ENCODE measurements at places on chromosomes 6 and 20.

GRCh38 chr6:51314965-51315364 lies 496.3 kb downstream of the TFAP2B start:
- no peak for DNase-seq

GRCh38 chr20:25514747-25515340 lies 70.5 kb downstream of the NINL start:
- no peak for DNase-seq

GRCh38 chr6:169370666-169371343 lies 117.2 kb upstream of the THBS2 start:
- DNase-seq, result no peak

DNA sequence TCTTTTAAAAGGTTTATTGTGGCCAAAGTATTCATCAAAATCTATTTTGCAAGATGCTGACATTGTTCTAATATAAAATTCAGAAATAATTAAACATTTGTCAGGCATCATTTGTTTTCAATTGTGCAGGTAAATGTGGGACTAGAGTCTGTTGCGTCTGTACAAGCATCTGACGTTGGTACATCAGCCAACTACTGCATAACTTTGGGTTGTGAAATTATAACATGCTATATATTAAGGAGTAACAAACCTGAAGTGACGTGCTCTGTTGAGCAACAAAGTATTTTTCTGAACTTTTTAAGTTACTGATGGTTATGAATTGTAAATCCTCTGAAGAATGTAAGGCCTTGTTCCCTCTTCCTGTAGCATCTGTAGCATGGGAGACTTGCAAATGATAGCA lies 66.0 kb downstream of the RNF182 start:
- DNase-seq, result no peak

GRCh38 chr20:25073544-25073943 lies 8.4 kb downstream of the VSX1 start:
- no peak for DNase-seq

GRCh38 chr6:40394381-40394780 lies 192.8 kb downstream of the LRFN2 start:
- DNase-seq, result no peak

DNA sequence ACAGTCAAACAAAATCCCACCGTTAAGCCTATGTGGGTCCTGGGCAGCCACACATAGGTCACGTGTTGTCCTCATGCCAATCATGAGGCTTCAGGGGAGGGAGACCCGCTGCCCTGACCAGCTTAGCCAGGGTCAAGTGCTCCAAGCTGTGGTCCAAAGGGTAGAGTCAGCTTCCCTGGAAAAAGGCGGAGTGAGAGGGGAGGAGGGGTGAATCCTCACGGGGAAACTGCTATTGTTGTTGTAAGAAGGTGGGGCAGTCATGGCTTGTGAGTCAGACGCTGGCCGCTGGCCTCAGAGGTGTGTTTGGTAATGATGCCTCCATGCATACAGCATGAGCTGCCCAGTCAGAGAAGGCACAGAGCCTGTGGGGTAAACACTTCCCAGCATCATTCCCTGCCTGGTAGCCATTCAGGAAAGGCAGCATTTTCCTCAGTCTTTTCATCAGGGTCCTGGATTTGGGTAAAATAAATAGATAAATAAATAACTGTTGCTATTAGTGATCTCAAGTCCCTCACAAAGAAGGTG lies 8.7 kb downstream of the CST3 start:
- DNase-seq, result no peak

- DNase-seq, result no peak
These were observed 56.1 kb upstream of the SDHAF4 start for GRCh38 chr6:70510600-70510999.

DNA sequence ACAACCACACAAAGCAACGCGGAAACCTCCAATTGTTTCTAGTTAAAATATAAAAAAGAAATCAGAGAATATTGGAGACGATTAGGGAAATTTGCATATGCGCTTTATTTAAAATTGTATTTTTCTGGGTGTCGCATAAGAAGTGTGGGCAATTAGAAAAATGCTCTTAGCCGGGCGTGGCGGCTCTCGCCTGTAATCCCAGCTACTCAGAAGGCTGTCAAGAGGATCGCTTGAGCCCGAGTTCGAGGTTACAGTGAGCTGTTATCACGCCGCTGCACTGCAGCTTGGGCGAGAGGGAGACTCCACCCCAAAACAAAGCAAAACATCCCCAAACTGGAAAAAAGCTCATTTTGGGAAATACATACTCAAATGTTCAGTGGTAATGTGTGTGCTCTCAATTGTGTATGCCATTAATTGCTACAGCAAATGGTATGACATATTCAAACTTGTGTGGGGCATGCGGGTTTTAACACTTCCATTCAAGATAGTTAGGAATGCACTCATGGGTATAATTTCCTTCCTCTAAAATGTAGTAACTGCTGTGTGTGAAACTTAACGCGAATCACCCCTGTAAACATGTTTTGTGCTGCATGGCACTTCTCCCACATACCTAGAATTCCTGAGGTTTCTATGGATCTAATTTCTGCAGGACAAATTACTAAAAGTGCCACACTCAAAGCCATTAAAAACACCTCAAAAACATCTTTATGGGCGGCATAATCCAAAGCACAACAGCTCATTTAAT lies 54.7 kb upstream of the HFE start:
- DNase-seq, result no peak

DNA sequence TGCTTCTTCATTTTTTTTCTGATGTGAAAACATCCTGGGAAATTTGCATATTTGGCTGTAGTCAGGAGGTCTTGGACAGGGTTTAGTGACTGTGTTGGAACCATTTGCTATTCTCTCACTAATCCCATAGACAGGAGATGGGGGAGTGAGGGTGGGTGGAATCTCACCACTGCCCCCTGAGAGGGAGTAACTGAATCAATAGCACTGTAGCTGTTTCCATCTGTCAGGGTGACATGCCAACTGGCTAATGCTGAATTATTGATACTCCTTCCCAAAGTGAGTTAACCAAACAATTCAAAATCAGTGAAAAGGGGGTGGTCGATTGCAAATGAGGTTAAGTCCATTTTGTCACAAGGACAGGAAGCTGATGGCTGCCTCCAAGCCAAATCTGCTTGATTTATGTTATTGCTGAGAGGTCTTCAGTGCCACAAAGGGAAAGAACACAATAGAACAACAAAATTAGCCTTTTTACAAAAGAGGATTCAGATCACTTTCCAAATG lies 55.1 kb upstream of the B3GAT2 start:
- no peak for DNase-seq

DNA sequence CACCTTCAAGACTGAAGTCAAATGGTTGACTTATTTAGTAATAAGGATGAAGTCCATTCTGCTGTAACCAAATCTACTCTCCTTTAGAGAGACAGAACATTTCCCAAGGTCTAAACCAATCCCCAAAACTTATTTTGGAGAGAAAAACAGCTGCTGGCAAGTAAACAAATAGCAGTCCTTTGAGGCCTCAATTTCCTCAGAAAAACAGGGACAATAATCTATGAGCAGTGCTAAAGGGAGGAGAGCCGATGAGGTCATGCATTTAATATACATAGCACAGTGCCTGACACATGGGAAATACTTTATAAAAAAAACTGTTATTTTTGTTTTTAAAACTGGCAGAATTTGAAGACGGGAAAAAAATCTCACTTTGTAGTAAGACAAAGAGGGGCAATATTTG lies 526.0 kb downstream of the EPM2A start:
- no peak for DNase-seq

DNA sequence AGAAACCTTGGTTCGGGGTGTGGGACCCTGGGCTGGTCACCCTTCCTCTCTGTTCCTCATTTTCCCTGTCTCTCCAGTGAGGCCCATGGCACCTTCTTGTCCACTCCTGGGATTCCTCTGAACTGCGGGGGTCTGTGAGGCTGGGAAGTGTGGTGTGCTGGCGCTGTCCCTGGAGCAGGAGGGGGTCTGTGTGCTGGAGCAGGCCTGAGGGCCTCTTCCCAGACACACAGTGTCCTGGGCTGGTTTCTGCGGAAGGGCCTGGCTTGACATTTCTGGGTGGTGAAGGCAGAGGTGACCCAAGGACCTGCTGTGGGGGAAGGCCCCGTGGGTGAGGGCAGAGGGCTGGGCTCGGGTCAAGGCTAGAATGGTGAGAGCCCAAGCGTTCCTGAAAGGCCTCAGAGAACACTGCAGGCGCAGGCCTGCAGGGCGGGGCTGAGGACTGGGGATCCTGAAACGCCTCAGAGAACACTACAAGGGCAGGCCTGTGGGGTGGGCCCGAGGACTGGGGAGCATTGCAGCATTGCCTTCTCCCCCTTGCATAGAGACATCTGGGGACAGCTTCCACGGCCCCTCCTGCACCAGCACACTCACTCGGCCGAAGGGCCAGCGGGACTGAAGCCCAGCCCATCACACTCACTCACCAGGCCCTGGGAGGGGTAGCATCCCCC lies 10.6 kb upstream of the BAK1 start:
- no peak for DNase-seq

GRCh38 chr6:148525453-148525852 lies 182.8 kb downstream of the SASH1 start:
- DNase-seq, result no peak

DNA sequence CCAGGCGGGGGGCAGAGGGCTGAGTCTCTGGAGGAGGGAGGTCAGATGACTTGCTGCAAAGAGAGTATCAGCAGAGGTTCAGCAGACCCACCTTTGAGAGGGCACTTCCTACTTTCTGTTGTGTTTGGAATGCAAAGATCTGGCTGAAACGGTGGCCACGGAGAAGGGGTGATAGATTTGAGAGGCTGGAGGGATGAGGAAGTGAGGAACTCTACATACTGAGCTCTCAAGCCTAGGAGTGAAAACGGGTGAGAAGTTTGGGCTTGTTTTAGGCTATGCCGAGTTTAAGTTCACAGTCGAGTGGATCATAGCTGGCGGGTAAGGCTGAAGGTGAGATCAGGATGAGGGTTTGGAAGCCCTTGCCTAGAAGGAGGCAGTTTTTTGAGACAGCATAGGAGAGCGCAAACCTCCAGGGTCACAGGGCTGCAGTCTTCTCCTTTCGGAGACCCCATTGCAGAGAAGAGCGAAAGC lies 477 bp upstream of the ITPA start:
- no peak for DNase-seq

DNA sequence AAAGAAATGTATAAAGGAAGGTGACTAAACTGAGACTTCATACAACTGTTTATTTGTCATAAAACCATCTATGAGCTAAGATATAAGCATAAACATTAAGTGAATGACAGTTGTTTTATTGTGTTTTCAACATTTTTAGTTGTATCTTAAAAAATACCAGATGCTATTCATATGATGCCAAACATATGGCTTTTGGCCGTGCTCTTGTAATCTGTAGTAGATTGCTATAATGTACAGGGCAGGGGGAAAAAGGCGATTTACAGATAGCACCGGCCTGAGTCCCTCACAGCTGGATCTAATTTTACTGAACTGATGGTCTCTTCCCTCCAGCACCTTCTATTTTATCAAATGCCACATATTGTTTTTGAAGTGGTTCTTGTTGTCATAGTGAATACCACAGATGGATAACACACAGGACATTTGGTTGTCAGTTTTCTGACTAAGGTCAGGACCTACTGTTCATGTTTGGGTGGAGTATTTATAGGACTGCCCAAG lies 48.2 kb downstream of the CENPW start:
- DNase-seq, result no peak

DNA sequence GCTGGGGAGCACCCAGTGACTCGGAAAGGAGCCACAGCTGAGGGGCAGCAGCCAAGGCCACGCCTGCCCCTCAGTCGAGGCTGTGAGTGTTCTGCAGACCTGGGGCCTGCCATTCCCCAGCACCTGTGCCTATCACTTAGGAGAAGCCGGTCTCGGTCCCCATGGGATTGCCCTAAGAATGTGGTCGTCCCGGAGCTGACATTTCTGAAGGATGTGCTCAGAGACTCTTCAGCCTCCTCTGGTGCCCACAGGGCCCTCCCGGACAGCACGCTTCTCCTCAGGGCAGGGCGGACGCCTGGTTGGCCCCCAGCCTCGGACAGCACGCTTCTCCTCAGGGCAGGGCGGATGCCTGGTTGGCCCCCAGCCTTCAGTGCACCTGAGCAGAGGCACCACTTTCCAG lies 223.9 kb downstream of the ERMARD start:
- DNase-seq, result no peak

- no peak for DNase-seq
These were observed 223.4 kb upstream of the MCHR2 start for GRCh38 chr6:100217225-100218012.

- no peak for DNase-seq
These were observed 71.2 kb upstream of the PTPN1 start for GRCh38 chr20:50438986-50439407.

GRCh38 chr6:106825156-106825555 lies 149.4 kb downstream of the CD24 start:
- no peak for DNase-seq

- DNase-seq, result no peak
These were observed 4.6 kb downstream of the SMIM29 start for GRCh38 chr6:34243901-34244884.

GRCh38 chr6:41509580-41509979 lies 36.6 kb upstream of the FOXP4 start:
- DNase-seq, result no peak

DNA sequence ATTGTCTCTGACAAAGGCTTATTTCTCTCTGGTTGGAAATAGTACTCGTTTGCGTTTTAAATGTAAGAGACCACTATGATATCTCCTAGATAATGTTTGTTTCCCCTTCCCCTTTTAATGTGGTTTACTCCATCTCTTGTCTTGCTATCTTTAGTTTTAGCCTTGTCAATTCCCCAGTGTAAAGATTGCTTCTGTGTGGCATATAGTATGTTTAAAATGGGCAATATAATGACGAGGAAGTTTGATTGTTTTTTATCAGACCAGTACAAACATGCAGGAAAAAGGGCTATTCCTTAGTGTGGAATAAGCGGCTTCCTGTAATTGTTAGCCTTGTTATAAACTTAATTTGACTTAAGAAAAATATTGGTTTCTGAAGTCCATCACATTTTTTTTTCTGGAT lies 3.1 kb downstream of the QKI start:
- DNase-seq, result no peak

- no peak for DNase-seq
These were observed 30.9 kb downstream of the RAB44 start for GRCh38 chr6:36728289-36729160.

DNA sequence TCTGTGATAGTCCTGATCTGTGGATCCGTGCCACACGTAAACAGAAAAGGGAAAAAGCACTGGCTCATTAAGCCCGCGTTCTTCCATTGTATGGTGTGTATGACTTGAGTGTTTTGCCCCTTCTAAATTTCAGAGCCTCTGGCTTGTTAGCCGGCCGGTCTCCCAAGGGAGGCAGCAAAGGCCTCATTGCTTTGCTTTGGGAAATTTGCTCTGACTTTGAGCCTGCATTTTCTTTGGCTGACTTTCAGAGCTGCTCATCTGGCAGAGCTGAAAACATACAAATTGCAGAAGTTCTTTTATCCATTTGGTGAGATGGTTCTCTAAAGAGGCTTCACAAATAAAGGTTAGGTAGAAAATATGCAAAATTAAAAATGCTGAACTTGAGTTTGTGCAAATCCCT lies 123.0 kb downstream of the UTRN start:
- DNase-seq, result no peak

GRCh38 chr20:17952692-17953684 lies 15.6 kb downstream of the SNX5 start:
- DNase-seq, result no peak

GRCh38 chr6:16765235-16765634 lies 4.0 kb upstream of the ATXN1 start:
- no peak for DNase-seq

GRCh38 chr6:36743538-36744303 lies 46.1 kb downstream of the RAB44 start:
- no peak for DNase-seq

All from stimulated activated CD8-positive, alpha-beta memory T cell treated with anti-CD3 and anti-CD28 coated beads, Interleukin-15, amount 100 ng/mL, for 4 hours (primary cell).